ENCODE measurements at places on chromosomes 12 and 14. TPM values are rescaled to one million over a fixed set of nuclear protein-coding genes. Genes with fewer than 3 reads are reported as not detected.

PEX5 gene
- total RNA-seq: 28.5 TPM

IAPP gene
- not detected for total RNA-seq

PROX2 gene
- not detected for total RNA-seq

TULP3 gene
- 20.7 TPM for total RNA-seq

NFATC4 gene
- 0.28 TPM for total RNA-seq

RPL10L gene
- not detected for total RNA-seq

SUSD6 gene
- 7.7 TPM for total RNA-seq

KRT72 gene
- not detected for total RNA-seq

ACOT4 gene
- total RNA-seq: 1.6 TPM

RTN1 gene
- 0.03 TPM for total RNA-seq

RNASE3 gene
- total RNA-seq: not detected

LIN7A gene
- total RNA-seq: 0.27 TPM

CYP27B1 gene
- 2.9 TPM for total RNA-seq

ARHGAP9 gene
- total RNA-seq: 0.69 TPM

CLEC4D gene
- total RNA-seq: not detected
